ENCODE measurements at places on chromosomes 13 and 19. TPM values are rescaled to one million over a fixed set of nuclear protein-coding genes. Genes with fewer than 3 reads are reported as not detected.

Gene TMEM91
- 2.5 TPM for total RNA-seq

Gene RYR1
- total RNA-seq = 5.5 TPM

Gene CNFN
- 49.3 TPM for total RNA-seq

Gene CGB8
- total RNA-seq = 2.6 TPM

Gene PSG1
- 0.15 TPM for total RNA-seq

Gene ZNF563
- not detected for total RNA-seq

Measured in A549 treated with Mapracorat at 1 μM for 4 hours (cell line).